Activated CD4-positive, alpha-beta T cell treated with anti-CD3 and anti-CD28 coated beads, Interleukin-2, amount 10 ng/mL, durations not matched to agents 7 days and 5 days (primary cell): ENCODE measurements at places on chromosomes 12 and 14. TPM values are rescaled to one million over a fixed set of nuclear protein-coding genes. Genes with fewer than 3 reads are reported as not detected.

DBX2 gene
- not detected for total RNA-seq

IL23A gene
- total RNA-seq = 6.1 TPM

CPM gene
- total RNA-seq = 0.87 TPM

PZP gene
- not detected for total RNA-seq

FKBP11 gene
- total RNA-seq = 44.2 TPM

LETMD1 gene
- total RNA-seq = 68.6 TPM

ASPG gene
- total RNA-seq = not detected

GLIPR1L1 gene
- not detected for total RNA-seq

SRP54 gene
- 58.0 TPM for total RNA-seq

ST8SIA1 gene
- total RNA-seq = 0.62 TPM

HOMEZ gene
- total RNA-seq = 11.4 TPM

FGF23 gene
- not detected for total RNA-seq

SDR39U1 gene
- 54.9 TPM for total RNA-seq

DEGS2 gene
- 0.15 TPM for total RNA-seq

LRIG3 gene
- total RNA-seq = not detected

CIDEB gene
- total RNA-seq = 30.9 TPM

PIWIL1 gene
- total RNA-seq = not detected

HSP90AA1 gene
- 527 TPM for total RNA-seq

OLR1 gene
- total RNA-seq = not detected

TMCC3 gene
- 0.23 TPM for total RNA-seq

ENO2 gene
- 160 TPM for total RNA-seq

CFAP54 gene
- 0.40 TPM for total RNA-seq

FBLN5 gene
- total RNA-seq = 3.8 TPM

NFE2 gene
- not detected for total RNA-seq

MMP19 gene
- not detected for total RNA-seq

TTC9 gene
- total RNA-seq = 16.7 TPM

MYF6 gene
- not detected for total RNA-seq

NKX2-8 gene
- total RNA-seq = not detected

LPAR5 gene
- 6.2 TPM for total RNA-seq

C3AR1 gene
- total RNA-seq = 5.4 TPM

CABP1 gene
- 0.29 TPM for total RNA-seq

KLHDC1 gene
- total RNA-seq = 2.5 TPM

UNC79 gene
- total RNA-seq = not detected

RNF212B gene
- not detected for total RNA-seq

BEGAIN gene
- not detected for total RNA-seq

APOF gene
- total RNA-seq = not detected

KRT74 gene
- total RNA-seq = 0.15 TPM

CPNE6 gene
- not detected for total RNA-seq

HOXC13 gene
- not detected for total RNA-seq

ADAM21 gene
- not detected for total RNA-seq

ACIN1 gene
- 202 TPM for total RNA-seq
